MCF 10A (cell line): ENCODE measurements at places on chromosomes 3 and 15. TPM values are rescaled to one million over a fixed set of nuclear protein-coding genes. Genes with fewer than 3 reads are reported as not detected.

- H3K4me3 ChIP-seq: no peak overlapping the region
- no peaks in the 10 kb centered on the region for H3K36me3 ChIP-seq
- no peak overlapping the region for H3K27ac ChIP-seq
These were observed 1088.7 kb downstream of the NSUN3 start for GRCh38 chr3:95151590-95151989.

DNA sequence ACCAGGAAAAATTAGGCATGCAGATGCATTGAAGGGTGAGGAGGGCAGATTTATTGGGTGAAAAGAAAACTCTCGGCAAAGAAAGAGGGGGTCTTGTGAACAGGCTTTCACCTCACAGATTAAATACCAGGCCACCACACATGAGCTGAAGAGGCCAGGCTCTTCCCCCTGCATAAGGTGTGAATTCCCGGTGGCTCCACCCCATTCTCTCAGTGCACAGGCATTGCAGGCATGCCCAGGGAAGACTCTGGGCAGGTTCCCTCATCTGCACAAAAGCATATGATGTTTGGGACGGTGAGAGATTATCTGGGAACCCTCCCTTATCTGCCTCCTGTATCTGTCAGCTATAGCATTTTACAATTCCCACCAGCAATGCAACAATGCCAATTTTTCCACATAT, 7.2 kb upstream of the SLC35G2 start:
- H3K4me3 ChIP-seq: no peak overlapping the region
- no peak overlapping the region for H3K27ac ChIP-seq
- H3K4me1 ChIP-seq: no peaks in the 10 kb centered on the region
- DNase-seq: no peak

DNA sequence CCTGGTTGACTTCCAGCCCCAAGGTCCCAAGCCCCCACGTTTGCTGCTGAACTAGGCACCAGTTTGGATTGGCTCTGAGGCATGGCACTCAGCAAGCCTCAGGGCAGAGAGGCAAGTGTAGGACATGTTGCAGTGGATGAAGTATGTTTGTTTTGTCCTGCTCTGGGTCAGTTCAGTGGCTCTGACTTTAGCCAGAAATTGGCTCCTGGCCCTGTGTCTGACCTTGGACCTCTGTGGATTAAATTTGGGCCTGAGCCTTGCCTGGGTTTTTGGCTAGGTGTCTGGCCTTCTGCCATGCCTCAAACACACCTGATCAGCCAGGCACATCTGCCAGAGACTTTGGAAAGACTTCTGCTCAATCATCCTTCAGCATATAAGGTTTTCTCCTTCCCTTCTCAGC, 3.6 kb upstream of the MRAS start:
- no peak for DNase-seq
- no peak overlapping the region for H3K4me3 ChIP-seq
- H3K27ac ChIP-seq: no peak overlapping the region
- no peaks in the 10 kb centered on the region for H3K27me3 ChIP-seq

ATP10A gene
- not detected in 2 replicates for total RNA-seq

INAFM2 gene
- 14.9 and 15.7 TPM in 2 replicates for total RNA-seq
